Activated naive CD8-positive, alpha-beta T cell treated with anti-CD3 and anti-CD28 coated beads, Interleukin-2, amount 50 U/mL, for 16 hours (primary cell): ENCODE measurements at places on chromosomes 1 and 21.
A peak's percentile ranks its signal among the peaks of the same experiment; 100 is the strongest.

DNA sequence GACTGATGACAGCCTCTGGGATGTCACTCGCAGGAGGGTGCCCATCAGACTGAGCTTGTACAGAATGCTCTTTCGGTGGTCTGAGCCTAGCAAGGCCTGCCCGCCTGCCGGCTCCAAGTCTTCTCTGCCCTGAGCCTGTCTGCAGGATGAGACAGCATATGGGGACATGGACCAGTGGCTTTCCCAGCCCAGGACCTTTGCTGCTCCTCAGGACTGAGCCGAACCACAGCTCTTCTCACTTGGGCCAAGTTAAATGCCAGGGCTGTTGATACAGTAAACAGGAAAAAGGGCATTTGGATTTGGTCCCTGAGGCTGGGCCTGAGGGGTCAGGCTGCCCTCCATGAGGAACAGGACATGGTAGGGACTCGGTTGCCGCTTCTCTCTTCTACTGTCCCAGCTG, 64.3 kb upstream of the EPS8L3 start:
- DNase-seq: no peak

DNA sequence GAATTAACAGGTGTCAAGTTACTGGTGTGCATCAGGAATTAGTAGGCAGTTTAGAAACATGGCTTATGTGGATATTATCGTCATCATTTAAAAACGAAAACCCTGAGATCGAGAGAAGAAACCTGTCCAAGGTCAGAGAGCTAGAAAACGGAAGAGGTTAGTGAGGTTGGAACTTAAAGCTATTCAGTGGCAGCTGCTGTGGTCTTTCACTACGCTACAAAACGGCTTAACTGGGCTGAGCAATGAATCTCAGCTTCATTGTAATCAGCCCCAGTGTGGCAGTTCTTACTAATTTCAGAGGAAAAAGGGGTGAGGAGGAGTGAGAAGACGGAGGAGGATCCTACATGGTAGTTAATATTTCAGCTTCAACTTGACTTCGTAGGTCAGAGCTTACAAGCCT, 77.9 kb downstream of the DAB1 start:
- DNase-seq: no peak

DNA sequence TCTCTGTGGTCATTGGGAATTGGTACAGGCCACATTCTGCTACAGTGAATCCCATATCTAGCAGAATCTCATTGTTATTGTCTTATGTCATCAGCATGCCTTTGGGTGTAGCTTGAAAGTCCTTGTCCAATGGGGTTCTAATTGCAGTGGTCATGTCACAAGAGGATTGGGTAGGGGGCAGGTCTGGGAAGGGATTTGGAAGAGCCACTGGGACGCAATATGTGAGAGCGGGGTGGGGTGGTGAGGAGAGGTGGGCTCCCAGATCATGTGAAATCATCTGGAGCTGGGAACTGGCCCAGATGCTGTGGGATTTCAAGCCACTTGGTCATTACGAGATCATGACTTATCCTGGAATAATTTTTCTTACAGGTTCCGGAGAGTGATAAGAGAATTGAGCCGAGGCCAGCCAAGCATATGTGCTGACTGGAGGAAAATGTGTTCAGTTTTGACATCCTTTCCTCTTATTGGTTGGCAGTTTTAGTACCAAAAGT, 16.3 kb downstream of the CNIH3 start:
- DNase-seq: no peak

GRCh38 chr1:2283991-2284895, 56.1 kb downstream of the SKI start:
- no peak for DNase-seq

GRCh38 chr1:2091611-2092604, 41.7 kb downstream of the PRKCZ start:
- peak; percentile 19 for DNase-seq

GRCh38 chr1:212655668-212656440, 43.8 kb downstream of the BATF3 start:
- no peak for DNase-seq

- no peak for DNase-seq
Observed at GRCh38 chr1:21361506-21361905, 71.2 kb upstream of the ECE1 start.

GRCh38 chr1:201356236-201356635, 21.2 kb downstream of the TNNT2 start:
- no peak for DNase-seq

DNA sequence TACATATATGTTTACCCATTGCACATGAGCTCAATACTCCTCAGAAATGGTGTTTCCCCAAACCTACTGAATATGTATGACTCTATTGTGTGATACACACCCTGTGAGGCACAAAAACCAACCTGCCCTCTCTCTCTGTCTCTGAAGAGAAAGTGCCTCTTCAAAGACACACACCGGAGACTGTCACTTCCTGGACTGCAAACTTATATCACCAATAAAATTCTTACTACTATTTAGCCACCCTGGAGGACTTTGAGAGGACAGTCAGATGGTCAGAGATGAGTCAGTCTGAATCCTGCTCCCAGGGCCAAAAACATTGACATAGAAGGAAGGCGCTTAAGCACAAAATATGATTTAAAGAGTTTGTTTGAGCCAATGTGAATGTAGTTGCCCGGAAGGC, 110.4 kb downstream of the PPIAL4G start:
- no peak for DNase-seq

DNA sequence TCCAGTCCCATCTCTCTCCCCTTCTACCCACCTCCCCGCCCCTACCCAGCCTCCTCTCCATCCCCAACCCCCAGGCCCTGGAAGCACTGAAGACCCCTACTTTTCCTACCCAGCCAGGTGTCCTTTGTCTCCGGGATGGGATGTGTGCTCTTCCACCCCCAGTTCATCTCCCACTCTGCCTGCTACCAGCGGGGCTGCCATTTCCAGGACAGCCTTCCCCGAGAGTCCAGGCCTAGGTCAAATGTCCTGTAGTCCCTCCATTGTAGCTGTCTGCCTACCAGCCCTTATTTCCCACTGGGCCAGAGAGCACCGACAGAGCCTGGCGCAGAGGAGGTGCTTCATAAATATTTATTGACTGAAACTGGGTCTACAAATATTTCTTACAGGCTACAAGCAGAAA, 72.0 kb upstream of the TLR5 start:
- DNase-seq: no peak

DNA sequence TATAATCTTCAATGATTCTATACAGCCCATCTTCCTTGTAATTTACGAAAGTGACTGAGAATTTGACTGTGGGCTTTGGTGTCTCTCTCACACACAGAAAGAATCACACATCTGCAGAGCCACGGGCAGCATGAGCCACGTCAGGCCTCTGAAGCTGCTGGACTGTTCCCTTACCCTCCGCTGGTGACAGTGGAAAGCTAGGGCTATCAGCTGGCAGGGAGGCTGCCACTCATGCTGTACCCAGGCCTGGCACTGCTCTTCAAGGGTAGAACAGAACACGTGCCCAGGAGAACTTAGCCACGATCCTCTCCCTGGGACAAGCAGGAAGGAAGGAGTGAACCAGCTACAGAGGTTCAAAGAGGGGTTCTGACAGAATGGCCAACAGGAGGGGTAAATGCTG, 90.7 kb downstream of the JAK1 start:
- no peak for DNase-seq

GRCh38 chr1:203373991-203374390, 23.1 kb upstream of the FMOD start:
- DNase-seq: no peak

DNA sequence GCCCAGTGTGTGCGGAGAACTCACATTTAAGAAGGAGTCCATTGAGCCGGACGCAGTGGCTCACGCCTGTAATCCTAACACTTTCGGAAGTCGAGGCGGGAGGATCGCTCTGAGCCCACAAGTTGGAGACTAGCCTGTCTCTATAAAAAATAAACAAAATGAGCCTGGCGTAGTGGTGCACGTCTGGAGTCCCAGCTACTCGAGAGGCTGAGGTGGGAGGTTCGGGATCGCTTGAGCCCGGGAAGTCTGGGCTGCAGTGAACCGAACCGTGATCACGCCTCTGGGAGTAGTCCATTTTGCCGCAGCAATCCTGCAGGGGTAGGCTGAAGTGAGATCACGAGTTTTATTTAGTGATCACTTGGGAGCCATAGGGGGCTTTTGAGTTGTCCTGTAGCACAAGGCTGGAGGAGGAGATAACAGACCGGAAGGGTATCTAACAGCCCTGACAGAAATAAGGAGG, 497 bp upstream of the FUCA1 start:
- no peak for DNase-seq

- DNase-seq: no peak
Observed at GRCh38 chr1:241423541-241424479, 66.8 kb upstream of the RGS7 start.

DNA sequence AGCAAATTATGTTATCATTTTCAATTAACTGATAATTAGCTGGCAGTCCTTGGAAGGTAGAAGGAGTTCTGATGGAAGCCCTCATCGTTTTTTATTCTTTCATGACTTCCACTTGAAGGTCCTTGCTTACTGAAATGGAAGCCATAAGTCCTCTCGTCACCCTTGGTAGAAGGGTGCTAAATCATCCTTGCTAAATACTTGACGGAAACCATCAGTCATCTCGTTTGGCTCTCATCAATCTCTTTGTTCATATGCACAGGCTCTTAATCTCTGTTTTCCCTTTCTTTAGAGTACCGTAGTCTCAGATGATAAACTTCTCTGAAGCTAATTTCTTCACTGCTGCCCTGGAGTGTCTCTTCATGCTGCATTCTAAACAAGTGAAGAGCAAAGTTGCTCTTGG, 34.5 kb downstream of the UCK2 start:
- DNase-seq: no peak

DNA sequence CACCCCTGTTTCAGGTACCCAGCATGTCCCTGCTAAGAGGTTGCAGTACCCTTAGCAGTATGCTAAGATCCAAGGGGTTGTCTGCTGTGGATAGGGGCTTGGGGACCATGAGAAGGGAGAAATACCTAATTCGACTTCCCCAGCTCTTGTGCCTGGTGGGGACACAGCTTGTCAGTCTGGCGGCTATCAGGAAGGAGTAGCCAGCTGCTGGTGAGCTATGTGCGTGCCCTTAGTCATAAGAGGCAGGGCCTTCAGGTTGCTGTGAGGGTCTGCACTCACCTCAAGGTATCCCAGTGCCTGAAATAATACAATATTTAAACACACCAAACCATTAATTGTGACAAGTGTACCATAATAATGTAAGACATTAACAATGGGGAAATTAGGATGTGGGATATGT, 205.1 kb upstream of the SGIP1 start:
- no peak for DNase-seq

DNA sequence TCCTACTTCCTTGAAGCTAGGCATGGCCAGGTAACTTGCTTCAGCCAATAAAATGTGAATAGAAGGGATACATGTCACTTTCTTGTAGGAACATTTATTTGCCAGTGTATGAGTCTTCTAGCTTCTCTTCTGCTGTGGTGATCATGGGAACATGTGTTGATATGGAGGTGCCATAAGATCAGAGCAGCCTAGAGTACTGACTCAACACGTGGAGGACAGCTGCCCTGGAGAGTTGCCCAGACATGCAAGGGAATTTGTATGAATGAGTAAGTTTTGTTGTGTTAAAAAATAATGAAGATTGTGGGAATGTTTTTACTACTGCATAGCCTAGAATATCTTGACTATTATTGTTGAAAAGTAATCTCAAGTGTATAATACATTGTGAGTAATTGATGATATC, 502.3 kb downstream of the NUF2 start:
- DNase-seq: no peak

GRCh38 chr21:40646651-40647050, 200.3 kb downstream of the DSCAM start:
- DNase-seq: no peak

GRCh38 chr1:24390924-24391782, 22.4 kb downstream of the STPG1 start:
- peak; percentile 35 for DNase-seq

- no peak for DNase-seq
Observed at GRCh38 chr1:117654493-117655219, 48.8 kb downstream of the TENT5C start.

DNA sequence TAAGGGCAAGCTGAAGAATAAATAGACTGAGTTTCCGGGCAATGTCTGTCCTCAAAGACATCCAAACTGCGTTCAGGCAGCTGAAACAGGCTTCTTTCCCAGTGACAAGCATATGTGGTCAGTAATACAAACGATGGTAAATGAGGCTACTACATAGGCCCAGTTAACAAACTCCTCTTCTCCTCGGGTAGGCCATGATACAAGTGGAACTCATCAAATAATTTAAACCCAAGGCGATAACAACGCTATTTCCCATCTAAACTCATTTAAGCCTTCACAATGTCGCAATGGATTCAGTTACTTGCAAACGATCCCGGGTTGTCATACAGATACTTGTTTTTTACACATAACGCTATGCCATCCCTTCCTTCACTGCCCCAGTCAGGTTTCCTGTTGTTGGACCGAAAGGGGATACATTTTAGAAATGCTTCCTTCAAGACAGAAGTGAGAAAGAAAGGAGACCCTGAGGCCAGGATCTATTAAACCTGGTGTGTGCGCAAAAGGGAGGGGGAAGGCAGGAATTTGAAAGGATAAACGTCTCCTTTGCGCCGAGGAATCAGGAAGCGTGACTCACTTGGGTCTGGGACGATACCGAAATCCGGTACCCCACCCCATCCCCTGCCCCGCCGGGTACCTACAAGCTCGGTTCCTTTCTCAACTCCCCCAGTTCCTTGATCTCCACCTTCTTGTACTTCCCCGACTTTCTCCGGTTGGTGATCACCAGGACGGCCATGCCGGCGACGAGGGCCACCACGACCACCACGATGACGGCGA, 1.3 kb downstream of the TACSTD2 start:
- DNase-seq: no peak

DNA sequence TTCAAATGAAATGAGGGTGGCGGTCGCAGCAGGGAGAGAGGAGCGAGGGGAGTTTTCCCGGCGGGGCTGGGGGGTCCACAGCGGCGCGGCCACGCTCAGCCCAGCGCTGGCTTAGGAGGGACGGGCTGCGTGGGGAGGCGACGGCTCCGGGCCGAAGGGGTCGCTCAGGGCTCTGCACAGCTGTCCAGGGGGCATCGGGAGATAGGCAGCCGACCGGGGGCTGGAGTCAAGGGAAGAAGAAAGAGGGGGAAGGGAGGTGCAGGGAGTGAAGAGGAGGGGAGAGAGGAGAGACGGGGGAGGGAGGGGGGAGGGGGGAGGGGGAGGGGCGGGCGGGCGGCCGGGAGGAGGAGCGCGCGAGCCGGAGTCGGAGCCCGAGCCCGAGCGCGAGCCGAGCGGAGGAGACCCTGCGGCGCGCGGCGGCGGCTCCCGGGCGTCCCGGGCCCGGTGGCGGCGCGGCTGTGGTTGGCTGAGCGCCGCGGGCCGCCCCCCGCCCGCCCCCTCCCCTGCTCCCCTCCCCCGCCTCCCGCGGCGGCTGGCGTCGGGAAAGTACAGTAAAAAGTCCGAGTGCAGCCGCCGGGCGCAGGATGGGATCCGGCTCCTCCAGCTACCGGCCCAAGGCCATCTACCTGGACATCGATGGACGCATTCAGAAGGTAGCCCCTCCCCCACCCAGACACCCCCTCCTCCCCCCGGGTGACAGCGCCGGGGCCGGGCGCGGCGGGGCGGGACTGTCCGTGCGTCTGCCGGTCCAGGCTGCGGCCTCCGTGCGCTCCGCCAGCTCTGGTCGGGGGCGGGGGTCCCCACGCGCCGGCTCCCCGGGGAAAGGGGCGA, at the start of gene PDE9A:
PDE9A (plus strand) TSS at position 391 of the 831 bp plus-strand sequence; CDS start at position 585, 194 bp downstream.
- DNase-seq: no peak
